Fibroblast of villous mesenchyme (primary cell): ENCODE measurements at places on chromosomes 3 and 15.

DNA sequence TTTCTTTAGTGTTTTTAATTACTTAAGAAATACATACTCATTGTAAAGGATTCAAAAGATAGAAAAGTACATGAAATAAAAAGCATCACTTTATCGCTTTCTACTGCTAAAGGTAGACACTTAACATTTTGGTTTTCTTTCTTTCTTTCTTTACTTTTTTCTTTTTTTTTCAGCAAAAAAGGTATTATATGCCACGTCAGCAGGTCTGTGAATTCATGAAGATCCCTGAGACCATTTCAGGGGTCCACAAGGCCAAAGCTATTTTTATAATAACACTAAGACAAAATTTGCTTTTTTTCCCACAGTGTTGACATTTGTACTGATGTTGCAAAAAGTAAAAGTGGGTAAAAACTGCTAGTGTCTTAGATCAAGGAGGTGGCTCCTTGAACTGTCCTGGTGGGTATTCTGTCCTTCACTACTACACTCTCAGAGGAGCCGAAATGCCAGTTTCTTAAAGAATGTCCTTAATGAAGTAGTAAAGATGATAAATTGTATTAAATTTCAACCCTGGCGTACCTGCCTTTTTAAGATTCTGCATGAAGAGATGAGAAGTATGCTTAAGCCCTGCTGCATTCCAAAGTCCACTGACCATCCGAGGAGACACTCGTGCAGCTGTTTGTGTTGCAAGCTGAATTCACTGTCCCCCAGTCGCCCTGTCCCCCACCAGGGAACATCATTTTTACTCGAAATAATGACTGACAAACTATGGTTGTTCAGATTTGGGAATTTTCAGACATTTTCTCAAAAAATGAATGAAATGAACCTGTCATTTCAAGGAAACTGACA is 106.7 kb upstream of the PIAS1 start:
- no peak for DNase-seq

GRCh38 chr3:179194931-179195330 is 46.8 kb downstream of the PIK3CA start:
- peak; percentile 34 for DNase-seq

GRCh38 chr15:52417521-52417920 is 111.2 kb downstream of the MYO5A start:
- peak; percentile 58 for DNase-seq

- DNase-seq = peak; percentile 46
These were observed 37.6 kb upstream of the EPHB3 start for GRCh38 chr3:184523825-184524615.

GRCh38 chr15:70701891-70702568 is 61.3 kb downstream of the UACA start:
- DNase-seq = peak; percentile 76

- no peak for DNase-seq
These were observed 30.8 kb downstream of the SRP14 start for GRCh38 chr15:40008061-40008765.

GRCh38 chr3:24937780-24938179 is 443.1 kb upstream of the THRB start:
- DNase-seq = no peak

DNA sequence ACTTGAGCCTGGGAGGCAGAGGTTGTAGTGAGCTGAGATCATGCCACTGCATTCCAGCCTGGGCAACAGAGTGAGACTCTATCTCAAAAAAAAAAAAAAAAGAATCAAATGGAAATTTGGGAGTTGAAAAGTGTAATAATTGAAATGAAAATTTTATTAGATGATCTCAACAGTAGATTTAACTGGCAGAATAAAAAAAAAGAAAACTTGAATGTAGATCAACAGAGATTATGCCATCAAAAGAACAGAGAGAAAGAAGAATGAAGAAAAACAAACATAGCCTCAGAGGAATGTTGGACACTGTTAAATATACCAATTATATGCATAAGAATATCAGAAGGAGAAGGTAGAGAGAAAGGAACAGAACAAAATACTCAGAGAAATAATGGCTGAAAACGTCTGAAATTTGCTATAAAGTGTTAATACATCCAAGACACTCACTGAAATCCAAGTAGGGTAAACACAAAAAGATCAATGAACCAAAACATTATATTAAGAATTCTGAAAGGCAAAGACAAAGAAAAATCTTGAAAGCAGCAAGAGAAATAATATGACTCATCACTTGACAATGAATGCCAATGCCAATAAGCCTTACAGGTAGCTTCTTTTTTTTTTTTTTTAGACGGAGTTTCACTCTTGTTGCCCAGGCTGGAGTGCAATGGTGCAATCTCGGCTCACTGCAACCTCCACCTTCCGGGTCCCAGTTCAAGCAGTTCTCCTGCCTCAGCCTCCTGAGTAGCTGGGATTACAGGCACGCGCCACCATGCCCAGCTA is 14.6 kb upstream of the ELP6 start:
- no peak for DNase-seq

DNA sequence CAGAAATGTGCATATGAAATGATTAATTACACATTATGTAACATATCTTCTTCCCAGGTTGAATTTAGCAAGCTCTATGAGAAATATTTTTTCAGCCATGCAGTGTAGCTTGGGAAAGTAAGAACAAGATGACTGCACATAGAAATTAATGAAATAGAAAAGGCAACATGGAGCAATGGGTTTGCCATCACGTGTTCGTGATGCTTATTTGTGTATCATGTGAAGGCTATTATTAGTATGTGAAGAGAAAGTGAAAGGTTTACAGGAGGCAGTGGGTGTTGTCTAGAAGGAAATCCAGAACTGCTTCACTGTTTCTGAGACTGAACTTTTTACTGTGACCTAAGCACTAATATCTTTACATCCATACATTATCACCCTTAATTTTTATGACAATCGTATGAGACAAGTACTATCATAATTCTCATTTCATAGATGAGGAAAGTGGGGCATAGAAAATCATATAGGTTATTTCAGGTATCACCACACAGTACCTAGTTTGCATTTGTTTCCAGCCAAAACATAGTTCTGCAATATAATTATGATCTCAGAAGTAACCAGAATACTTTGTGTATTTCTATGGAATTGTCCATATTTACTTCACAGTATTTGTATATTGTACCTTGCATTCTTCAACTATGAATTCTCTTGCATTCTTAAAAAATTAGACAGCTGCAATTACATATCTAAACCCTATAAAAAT is 14.9 kb downstream of the SERPINI1 start:
- peak; percentile 6 for DNase-seq

GRCh38 chr3:172709774-172710663 is 848 bp downstream of the NCEH1 start:
- peak; percentile 56 for DNase-seq

GRCh38 chr3:191282251-191283185 is 46.7 kb upstream of the CCDC50 start:
- no peak for DNase-seq

- DNase-seq = peak; percentile 48
These were observed 12.1 kb downstream of the B3GNT5 start for GRCh38 chr3:183265157-183265642.

- peak; percentile 96 for DNase-seq
These were observed 12.8 kb upstream of the CSRNP1 start for GRCh38 chr3:39166134-39166710.

- DNase-seq = no peak
These were observed 94.9 kb upstream of the SLC6A11 start for GRCh38 chr3:10721101-10721500.

- DNase-seq = no peak
These were observed 45.5 kb downstream of the TEX9 start for GRCh38 chr15:56410721-56411120.

GRCh38 chr3:126797563-126797962 is 93.5 kb downstream of the CHCHD6 start:
- no peak for DNase-seq

GRCh38 chr15:98514034-98514622 is 134.2 kb upstream of the IGF1R start:
- DNase-seq = no peak
